ENCODE measurements at places on chromosomes 6 and 20.
A peak's percentile ranks its signal among the peaks of the same experiment; 100 is the strongest.

- DNase-seq = no peak
Observed at GRCh38 chr6:110491644-110492317, 15.4 kb upstream of the SLC22A16 start.

GRCh38 chr6:85111481-85112011 lies 338.3 kb upstream of the NT5E start:
- no peak for DNase-seq

GRCh38 chr6:36277946-36278470 lies 8.1 kb downstream of the PNPLA1 start:
- no peak for DNase-seq

DNA sequence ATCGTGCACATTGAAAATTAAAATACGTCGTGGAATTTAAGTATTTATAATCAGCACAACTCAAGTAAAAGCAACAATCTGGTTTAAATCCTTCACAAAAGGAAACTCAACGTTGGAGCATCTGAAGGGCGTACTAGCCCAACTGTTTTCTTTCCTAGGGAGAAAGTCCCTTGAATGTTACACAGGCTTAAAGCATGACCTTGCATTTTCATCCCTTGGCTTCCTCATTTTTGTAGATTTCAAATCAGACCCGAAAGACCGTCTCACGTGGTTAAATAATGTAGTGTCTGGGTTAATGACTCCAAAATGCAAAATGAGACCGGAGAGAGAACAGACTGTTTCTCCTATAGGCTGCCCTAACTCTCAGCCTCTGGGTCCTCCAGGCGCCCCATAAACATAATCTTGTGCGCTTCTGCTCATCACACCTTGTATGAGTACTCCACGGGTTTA lies 249.2 kb upstream of the RREB1 start:
- DNase-seq = peak; percentile 19

GRCh38 chr6:168496139-168496996 lies 55.4 kb downstream of the SMOC2 start:
- no peak for DNase-seq

DNA sequence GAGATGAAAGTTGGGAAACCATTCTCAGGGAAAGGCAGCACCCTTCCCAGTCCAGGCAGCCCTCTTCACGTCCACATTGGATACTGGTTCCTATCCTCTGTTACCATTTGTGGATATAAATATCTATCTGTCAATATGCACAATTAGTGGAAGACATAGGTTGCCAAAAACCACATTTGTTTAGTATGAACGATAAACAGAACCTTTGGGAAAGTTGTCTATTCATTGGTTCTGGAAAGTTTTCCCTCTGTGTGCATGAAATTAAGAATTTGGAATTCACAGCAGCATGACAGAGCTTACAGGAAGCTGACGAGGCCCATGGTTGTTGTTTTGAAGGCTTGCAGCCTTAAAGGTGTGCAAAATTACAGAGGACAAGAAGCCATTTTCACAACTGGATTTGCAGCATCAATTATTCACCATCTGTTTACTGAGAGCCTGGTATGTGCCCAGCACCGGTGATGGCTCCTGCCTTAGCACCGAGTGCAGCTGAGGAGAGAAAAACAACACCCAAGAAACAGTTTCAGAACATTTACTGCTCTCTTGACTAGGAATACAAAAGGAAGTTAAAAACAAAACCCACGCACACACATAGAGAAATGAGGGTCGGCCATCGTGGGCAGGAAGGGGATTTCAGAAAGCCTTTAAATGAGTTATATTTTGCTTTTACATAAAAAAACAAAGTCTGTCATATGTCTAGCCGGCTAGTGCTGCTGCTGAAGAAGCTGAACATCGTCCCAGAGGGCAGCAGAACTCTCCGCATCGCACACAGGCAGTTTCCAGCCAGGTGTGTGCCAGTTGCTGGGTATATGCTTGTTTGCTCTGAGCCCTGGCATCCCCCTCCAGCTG lies 319.6 kb downstream of the FARS2 start:
- no peak for DNase-seq

GRCh38 chr6:111806165-111806547 lies 67.1 kb downstream of the FYN start:
- peak; percentile 23 for DNase-seq

DNA sequence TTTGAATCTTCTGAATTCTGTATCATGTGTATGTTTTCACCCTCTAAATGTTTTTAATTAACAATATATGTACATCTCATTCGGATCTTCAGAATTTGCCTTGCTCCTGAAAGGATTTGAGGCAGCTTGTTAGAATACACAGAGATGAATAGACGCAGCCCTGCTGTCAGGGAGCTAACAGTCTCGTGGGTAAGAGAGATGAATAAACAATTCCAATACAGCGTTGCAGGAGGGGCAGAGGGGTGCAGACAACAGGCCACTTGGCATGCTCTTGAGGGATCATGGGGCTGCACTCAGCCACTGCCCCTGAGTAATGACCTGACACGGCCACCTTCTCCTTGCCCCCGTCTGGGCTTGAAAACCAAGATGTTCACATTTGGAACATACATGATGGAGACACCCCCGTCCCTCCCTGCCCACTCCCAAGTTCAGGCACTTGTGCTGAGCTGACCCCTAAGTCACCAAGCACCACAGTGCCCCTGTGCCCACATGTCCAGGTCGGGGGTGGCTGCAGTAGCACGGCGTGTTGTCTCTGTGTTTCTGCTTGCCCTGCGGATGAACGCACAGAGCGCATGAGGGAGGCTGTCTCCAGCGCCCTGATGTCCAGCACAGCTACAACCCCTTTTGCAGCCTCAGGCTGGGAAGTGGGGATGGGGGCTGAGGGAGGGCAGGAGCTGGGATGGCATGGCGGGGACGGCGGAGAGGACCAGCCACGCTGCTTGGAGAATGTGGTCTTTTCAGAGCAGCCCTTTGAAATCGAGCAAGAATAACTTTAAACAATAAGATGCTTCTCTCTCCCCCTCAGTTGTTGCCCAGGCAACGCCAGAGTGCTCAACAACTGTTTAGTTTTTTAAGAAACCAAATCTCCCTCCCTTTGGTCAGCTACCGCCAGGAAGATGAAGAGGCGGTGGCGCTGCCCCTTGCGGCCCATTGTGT lies 33.0 kb upstream of the CDH22 start:
- no peak for DNase-seq

GRCh38 chr6:31978831-31979230 lies 3.0 kb upstream of the C4A start:
- no peak for DNase-seq

- no peak for DNase-seq
Observed at GRCh38 chr6:3575166-3575565, 118.3 kb upstream of the SLC22A23 start.

DNA sequence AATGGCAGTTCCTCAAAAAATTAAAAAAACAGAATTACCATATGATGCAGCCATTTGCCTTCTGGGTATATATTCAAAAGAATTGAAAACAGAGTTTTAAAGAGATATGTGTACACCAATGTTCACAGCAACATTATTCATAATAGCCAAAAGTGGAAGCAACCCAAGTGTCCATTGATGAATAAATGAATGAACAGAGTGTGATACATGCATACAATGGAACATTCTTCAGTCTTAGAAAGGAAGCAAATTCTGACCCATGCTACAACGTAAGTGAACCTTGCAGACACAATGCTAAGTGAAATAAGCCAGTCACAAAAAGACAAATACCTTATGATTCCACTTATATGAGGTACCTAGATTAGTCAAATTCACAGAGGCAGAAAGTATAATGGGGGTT lies 34.7 kb upstream of the YWHAB start:
- no peak for DNase-seq

DNA sequence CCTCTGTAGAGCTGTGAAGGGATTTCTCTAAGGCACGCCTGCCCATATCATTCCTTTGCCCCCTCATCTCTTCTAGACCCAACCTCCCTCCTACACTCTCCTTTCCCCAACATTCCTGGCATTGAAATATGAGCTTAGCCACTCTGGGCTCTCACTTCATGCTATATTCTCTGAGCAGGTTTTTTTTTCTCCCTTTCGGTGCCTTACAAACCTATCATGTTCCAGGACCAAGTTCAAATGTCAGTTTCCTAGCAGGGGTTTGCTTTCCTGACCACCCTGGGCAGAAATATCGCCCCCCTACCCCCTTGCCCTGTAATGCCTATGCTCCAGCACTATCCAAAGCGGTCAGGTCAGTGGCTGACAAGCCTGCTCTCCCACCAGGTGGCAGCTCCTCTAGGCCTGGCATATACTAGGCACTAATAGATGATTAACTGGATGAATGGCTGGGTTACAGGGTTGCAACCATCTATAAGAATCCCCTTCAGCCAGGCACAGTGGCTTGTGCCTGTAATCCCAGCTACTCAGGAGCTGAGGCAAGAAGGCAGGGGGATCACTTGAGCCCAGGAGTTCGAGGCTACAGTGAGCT lies 25.7 kb upstream of the AAR2 start:
- DNase-seq = no peak

- no peak for DNase-seq
Observed at GRCh38 chr20:58832457-58832856, 18.2 kb downstream of the GNAS-AS1 start.

DNA sequence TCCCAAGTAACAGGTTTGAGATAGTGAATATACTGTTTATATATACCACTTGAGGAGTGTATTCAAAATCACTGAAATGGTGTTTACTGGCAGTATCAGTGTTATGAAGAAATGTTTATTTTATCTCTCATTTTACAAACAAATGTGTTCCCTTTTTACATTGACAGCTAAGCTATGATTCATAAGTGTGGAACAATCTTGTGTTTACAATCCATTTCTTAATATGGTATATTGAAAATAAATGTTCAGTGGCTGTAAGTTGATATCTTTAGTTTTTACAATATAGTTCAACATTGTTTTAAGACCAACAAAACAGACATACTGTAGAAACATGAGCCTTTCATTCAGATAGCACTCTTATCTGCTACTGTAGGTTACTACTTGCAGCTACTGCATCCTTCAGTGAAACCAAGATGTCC lies 14.3 kb downstream of the PHF3 start:
- peak; percentile 10 for DNase-seq
